Activated T-helper 2 cell treated with anti-CD3 and anti-CD28 coated beads, Interferon-gamma antibody, Interleukin-2, Interleukin-4, amounts not matched to agents 10 μg/mL and 5 μg/mL and 100 μg/mL, durations not matched to agents 14 hours and 24 hours and 36 hours (primary cell): ENCODE measurements at places on chromosomes 5 and 9. TPM values are rescaled to one million over a fixed set of nuclear protein-coding genes. Genes with fewer than 3 reads are reported as not detected.

DNA sequence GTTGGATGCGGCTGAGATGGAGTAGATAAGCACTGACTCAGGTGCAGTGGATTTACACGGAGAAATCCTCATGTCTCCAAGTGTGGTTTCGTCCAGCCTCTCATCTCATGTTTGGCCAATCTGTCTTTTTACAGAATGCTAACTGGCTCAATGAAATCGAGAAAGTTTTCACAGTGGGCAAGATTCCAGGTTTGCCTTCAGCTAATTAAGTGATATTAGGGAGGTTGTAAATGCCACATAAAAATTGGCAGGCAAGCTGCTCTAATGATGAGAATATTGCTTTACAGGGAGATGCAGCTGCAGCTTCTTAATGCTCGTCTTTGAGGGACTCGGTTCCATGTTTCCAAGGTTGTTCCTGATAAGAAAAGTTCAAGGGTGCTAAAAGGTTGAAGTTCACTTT is 23.7 kb downstream of the BARHL1 start:
- H3K27ac ChIP-seq: no peak overlapping the region
- H3K4me1 ChIP-seq: peaks cover 14% of the 10 kb centered on the region
- H3K36me3 ChIP-seq: peaks cover 49% of the 10 kb centered on the region
- H3K4me3 ChIP-seq: no peak overlapping the region
- no peak for DNase-seq

GRCh38 chr5:97096191-97096590 is 46.2 kb downstream of the LIX1 start:
- no peaks in the 10 kb centered on the region for H3K36me3 ChIP-seq
- no peak overlapping the region for H3K27ac ChIP-seq
- peaks cover 33% of the 10 kb centered on the region for H3K27me3 ChIP-seq
- H3K4me1 ChIP-seq: peaks cover 22% of the 10 kb centered on the region
- no peak overlapping the region for H3K4me3 ChIP-seq

The TCF7 gene
- total RNA-seq: 8.4 and 10.0 TPM in 2 replicates

The IFNW1 gene
- not detected in 2 replicates for total RNA-seq

DNA sequence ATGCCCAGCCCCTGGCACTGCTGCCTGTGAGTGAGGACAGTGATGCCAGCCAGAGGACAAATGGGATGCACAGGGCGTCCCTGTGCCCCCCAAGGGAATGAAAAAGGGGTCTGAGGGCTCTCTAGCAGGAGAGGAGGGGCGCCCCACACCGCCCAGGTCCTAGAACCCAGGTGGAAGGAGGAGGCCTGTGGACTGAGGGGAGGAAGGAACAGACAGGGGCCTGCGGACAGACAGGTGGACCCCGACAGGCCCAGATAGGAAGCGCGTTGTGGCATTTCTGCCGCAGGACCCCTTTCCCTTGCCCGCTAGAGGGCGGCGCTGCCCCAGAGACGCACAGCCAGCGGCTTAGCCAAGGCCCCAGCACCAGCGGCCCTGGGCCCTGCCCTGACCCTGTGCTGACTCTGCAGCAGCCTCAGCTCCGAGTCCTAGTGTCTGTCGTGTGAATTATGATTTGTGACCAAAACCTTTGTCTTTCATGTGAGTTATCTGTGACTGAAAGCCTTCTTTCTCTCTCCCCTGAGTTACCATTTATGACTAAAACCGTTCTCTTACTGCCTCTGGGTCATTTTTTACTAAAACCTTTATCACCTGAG is 30.7 kb downstream of the TRIP13 start:
- H3K4me1 ChIP-seq: peaks cover 21% of the 10 kb centered on the region
- peak; percentile 69 for DNase-seq
- H3K27ac ChIP-seq: peak overlapping the region; percentile 4

- peaks cover 76% of the 10 kb centered on the region for H3K4me1 ChIP-seq
- H3K4me3 ChIP-seq: peak overlapping the region; percentile 6
- H3K27ac ChIP-seq: peak overlapping the region; percentile 97
- peak; percentile 50 for DNase-seq
- no peaks in the 10 kb centered on the region for H3K27me3 ChIP-seq
Observed at GRCh38 chr9:89743216-89743572, 138.4 kb downstream of the GADD45G start.

DNA sequence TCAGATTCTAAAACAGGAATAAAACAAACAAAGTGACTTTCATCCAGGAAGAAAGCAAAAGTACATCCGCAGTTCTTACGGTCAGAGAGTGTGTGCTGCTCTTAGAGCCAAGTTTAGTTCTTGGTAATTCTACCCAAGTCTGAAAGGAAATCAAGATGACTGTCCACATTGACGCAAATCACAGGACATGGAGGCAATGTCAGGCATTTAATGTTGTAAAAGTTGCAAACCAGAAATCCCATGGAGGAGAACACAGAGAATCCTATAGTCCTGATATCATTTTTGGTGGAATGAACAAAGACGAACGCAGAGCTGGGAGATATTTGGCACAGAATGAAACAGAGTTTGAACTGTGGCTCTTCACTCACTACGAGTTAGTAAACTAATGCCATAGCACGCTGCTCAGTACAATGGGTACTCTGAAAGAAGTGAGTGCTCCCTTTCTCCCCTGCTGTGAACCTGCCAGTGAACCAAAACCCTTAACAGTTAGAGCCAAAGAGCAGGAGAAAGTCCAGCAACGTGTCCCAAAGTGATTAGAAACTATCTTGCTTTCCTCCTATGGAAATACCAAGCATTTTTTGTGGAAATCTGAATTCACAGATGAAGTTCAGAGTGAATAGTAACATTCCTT is 74.3 kb downstream of the MUSK start:
- no peak overlapping the region for H3K4me3 ChIP-seq
- no peaks in the 10 kb centered on the region for H3K36me3 ChIP-seq
- H3K27me3 ChIP-seq: no peaks in the 10 kb centered on the region

The CCDC183 gene
- total RNA-seq: 0.11 TPM in 1 of 2 replicates, not detected in the other

The CTSV gene
- 0.48 and 0.78 TPM in 2 replicates for total RNA-seq

DNA sequence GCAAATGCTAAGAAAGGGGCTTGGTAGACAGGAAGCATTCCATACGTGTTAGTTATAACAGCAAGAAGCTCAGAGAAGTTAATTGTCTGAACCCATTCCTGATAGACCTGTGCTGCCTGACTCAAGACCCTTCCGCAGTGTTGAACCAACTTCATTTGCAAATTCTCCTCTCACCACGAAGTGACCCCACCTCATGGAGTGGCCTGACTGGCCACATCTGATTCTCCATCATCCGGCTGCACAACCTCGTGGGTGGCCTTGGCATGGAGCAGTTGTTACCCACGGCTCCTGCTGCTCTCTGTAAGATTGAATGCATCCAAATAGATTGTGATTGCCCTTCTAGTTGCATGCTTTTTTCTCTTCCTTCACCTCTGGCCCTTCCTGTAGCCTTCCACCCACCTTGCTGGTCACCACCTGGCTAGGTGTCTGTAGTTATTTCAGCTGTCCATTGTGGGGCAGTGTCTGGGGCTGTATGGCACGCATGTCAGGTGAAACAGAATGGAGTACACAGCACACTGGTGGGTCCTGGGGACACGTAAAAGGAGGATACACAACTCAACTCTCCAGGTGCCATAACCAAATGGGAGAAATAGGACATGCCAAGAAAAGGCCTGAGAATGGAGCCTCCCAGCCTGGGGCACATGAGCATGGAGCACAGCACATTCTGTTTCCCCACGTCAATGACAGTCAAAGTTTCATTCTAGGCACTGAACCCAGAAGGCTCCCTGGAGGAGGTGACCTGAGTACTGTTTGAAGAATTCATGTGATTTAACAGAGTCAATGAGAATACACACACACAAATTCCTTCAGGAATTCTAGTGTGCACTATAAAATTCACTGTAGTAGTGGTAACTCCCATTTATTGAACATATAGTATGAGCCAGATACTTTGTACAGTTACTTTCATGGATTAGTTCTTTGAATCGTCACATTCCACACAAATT is 70.5 kb upstream of the PTCH1 start:
- H3K4me1 ChIP-seq: no peaks in the 10 kb centered on the region
- no peaks in the 10 kb centered on the region for H3K36me3 ChIP-seq
- DNase-seq: no peak
- H3K4me3 ChIP-seq: no peak overlapping the region

DNA sequence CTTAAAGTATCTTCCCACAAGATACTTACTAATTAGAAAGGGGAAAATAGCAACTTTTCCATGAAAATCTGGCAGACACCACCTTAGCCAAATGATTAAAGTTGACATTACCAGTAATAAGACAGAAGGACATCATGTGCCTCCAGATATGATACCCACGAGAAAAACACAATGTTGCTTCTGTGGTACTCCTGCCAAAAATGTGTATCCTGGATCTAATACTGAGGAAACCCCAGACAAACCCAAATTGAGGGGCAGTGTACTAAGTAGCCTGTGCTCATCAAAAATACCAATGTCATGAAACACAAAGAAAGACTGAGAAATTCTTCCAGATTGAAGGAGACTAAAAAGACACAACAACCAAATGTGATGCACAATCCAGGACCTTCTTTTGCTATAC is 85.3 kb downstream of the TTLL11 start:
- H3K27me3 ChIP-seq: peaks cover 2% of the 10 kb centered on the region
- no peaks in the 10 kb centered on the region for H3K4me1 ChIP-seq
- no peaks in the 10 kb centered on the region for H3K36me3 ChIP-seq
- H3K27ac ChIP-seq: no peak overlapping the region
- no peak overlapping the region for H3K4me3 ChIP-seq
- DNase-seq: no peak

The PLPP7 gene
- 0.21 TPM in 1 of 2 replicates, not detected in the other for total RNA-seq

- DNase-seq: peak; percentile 59
- H3K27me3 ChIP-seq: no peaks in the 10 kb centered on the region
- H3K4me3 ChIP-seq: peak overlapping the region; percentile 76
- peaks cover 78% of the 10 kb centered on the region for H3K4me1 ChIP-seq
Observed at GRCh38 chr9:114371973-114372917, 15.5 kb downstream of the AKNA start.

The TMC1 gene
- not detected in 2 replicates for total RNA-seq

The CNTLN gene
- 1.6 and 1.8 TPM in 2 replicates for total RNA-seq

- no peak for DNase-seq
- no peaks in the 10 kb centered on the region for H3K36me3 ChIP-seq
- no peaks in the 10 kb centered on the region for H3K4me1 ChIP-seq
- no peak overlapping the region for H3K27ac ChIP-seq
Observed at GRCh38 chr5:168300326-168301182, 9.1 kb downstream of the WWC1 start.

- peaks cover 66% of the 10 kb centered on the region for H3K36me3 ChIP-seq
- no peaks in the 10 kb centered on the region for H3K27me3 ChIP-seq
- peak; percentile 24 for DNase-seq
- peak overlapping the region; percentile 90 for H3K4me3 ChIP-seq
- H3K4me1 ChIP-seq: peaks cover 64% of the 10 kb centered on the region
- H3K27ac ChIP-seq: peak overlapping the region; percentile 83
Observed at GRCh38 chr5:7869474-7870136, 657 bp downstream of the MTRR start.

DNA sequence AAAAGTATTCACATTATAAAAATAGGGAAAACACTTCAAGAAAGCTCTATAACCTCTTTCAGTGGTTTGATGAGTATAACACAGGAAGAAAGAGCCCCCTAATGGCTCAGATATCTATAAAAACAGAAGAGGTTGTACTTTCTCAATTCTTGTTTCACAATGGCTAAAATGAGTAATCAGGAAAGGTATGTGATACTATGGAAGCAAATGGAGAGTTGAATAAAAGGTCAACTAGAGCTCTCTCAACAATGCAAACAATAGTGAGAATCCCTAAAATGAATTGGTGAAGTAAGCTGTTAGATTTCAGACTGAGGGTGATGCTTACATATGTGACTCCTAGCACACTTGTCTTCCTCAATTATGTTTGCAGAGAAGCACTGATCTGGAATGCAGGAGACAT is 584.6 kb upstream of the CDH18 start:
- H3K4me3 ChIP-seq: no peak overlapping the region
- H3K36me3 ChIP-seq: no peaks in the 10 kb centered on the region
- H3K4me1 ChIP-seq: no peaks in the 10 kb centered on the region
- no peak overlapping the region for H3K27ac ChIP-seq

DNA sequence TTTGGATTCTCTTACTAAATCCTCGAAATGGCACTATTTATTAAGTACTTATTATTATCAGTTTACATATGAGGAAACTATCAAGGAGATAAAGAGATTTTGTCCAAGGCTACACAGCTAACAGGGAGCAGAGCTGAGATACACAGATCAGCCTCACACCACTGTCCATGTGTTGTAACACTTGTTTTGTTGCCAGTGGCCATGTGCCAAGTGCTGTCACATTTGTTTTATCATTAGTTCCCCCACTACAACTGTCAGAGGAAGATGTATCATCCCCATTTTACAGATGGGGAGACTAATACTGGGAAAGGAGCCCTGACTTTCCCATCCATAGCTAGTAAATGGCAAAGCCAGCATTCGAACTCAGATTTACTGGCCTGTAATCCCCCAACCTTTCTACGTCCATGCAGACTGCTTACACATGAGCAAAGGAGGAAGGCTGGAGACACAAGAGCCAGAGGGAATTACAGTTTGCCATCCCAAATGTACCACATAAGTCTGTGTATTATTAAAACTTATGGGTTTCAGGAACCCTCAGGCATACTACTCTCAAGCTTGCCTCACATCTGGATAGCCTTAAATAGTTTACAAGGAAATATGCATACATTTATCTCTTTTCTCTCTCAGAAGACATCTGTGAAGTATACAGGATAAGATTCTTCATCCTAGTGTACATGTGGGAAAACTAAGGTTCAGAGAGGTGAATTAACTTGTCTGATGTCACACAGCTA is 25.1 kb downstream of the PAPPA start:
- H3K27me3 ChIP-seq: no peaks in the 10 kb centered on the region
- no peak overlapping the region for H3K27ac ChIP-seq
- H3K4me3 ChIP-seq: no peak overlapping the region
- H3K36me3 ChIP-seq: no peaks in the 10 kb centered on the region
- no peak for DNase-seq

DNA sequence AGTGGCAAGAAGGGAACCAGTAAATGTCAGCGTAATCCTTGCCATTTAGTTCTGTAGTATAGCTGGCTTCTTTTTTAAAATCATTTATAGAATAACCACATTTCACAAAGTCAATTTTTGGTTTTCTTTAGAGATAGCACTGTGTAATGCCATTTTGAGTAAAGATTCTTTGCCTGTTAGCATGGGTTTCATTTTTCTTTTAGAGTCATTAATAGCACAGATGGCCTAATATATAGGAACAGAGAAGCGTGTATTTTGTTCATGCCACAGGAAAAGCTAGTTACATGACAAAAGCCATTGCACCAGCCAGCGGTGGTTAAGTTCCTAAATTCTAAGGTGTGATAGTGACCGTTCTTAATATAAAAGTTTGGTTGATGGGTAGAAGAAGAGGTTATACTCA is 1363.9 kb downstream of the MAT2B start:
- H3K27me3 ChIP-seq: no peaks in the 10 kb centered on the region
- H3K27ac ChIP-seq: no peak overlapping the region
- H3K4me3 ChIP-seq: no peak overlapping the region
- DNase-seq: no peak
- no peaks in the 10 kb centered on the region for H3K36me3 ChIP-seq
- H3K4me1 ChIP-seq: no peaks in the 10 kb centered on the region

The TSSK1B gene
- total RNA-seq: not detected in 2 replicates

DNA sequence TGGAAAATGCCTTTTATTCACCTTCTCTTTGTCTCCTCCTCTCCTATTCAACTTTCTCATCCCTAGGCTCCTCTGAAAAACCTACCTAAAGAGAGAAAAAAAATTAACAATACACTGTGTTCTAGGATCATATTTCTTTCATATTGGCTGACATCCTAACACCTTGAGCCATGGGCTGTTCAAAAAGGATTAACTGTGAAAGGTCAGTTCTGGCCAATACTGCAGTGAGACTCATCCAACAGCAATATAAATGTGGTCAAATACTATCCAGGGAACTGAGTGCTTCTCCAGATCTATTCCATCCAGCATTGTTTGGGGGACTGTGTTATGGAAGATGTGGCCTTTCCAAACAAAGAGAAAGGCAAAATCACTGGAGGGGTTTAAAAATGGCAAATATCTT is 131.1 kb upstream of the MOCS2 start:
- no peak for DNase-seq
- no peaks in the 10 kb centered on the region for H3K36me3 ChIP-seq
- no peaks in the 10 kb centered on the region for H3K4me1 ChIP-seq
- H3K4me3 ChIP-seq: no peak overlapping the region
- peaks cover 14% of the 10 kb centered on the region for H3K27me3 ChIP-seq
